ENCODE measurements at places on chromosomes 13 and 19. TPM values are rescaled to one million over a fixed set of nuclear protein-coding genes. Genes with fewer than 3 reads are reported as not detected.

SGCG gene
- 4.6 TPM for total RNA-seq

- DNase-seq: no peak
- no peaks in the 10 kb centered on the region for H3K36me3 ChIP-seq
- no peak overlapping the region for H3K4me3 ChIP-seq
- H3K4me1 ChIP-seq: peaks cover 11% of the 10 kb centered on the region
- H3K27ac ChIP-seq: no peak overlapping the region
- H3K27me3 ChIP-seq: no peaks in the 10 kb centered on the region
Observed at GRCh38 chr19:44734357-44734756, 14.2 kb upstream of the BCL3 start.

DNA sequence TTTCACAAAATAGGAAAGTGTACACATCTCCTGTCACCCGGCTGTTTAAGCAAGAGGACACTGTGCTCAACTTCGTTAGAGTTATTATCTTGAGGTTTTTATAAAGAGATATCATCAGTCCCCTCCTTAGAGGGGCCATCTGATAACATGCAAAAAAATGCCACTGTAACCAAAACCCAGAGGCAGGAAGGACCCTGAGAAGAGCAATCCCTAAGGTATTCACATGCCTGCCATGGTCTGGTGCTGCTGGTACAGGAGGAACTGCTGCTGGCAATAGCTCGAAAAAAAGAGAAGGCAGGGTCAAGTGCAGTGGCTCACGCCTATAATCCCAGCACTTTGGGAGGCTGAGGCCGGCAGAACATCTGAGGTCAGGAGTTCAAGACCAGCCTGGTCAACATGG is 12.8 kb upstream of the CEACAM3 start:
- H3K4me1 ChIP-seq: peaks cover 10% of the 10 kb centered on the region
- H3K4me3 ChIP-seq: no peak overlapping the region
- H3K27ac ChIP-seq: no peak overlapping the region
- no peak for DNase-seq

IL17D gene
- 3.8 TPM for total RNA-seq

GRCh38 chr13:43924549-43925245 is 45.0 kb downstream of the LACC1 start:
- DNase-seq: no peak
- no peaks in the 10 kb centered on the region for H3K4me1 ChIP-seq
- H3K27me3 ChIP-seq: no peaks in the 10 kb centered on the region
- no peaks in the 10 kb centered on the region for H3K36me3 ChIP-seq
- no peak overlapping the region for H3K4me3 ChIP-seq

DNA sequence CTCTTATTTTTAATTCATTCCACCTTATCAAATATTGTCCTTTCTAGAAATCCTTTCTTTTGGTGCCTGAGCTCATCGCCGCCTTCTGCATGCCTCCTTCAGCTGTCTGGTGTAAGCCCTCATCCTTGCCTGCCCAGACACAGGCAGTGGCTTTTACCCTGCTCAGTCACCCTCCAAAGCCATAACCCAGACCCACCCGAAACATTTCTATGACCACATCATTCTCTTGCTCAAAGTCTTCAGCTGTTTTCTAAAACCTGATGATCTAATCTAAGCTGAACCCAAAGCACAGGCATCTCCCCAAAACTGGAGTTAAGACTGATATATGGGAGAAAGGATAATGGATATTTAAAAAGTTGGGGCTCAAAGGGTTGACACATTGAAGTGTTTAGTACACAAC is 753.7 kb upstream of the SGCG start:
- no peak overlapping the region for H3K4me3 ChIP-seq
- no peaks in the 10 kb centered on the region for H3K27me3 ChIP-seq
- H3K36me3 ChIP-seq: no peaks in the 10 kb centered on the region
- no peaks in the 10 kb centered on the region for H3K4me1 ChIP-seq
- H3K27ac ChIP-seq: no peak overlapping the region

GRCh38 chr13:41813426-41813825 is 147.5 kb downstream of the VWA8 start:
- no peak overlapping the region for H3K27ac ChIP-seq
- H3K27me3 ChIP-seq: no peaks in the 10 kb centered on the region
- no peak for DNase-seq
- H3K4me1 ChIP-seq: peaks cover 5% of the 10 kb centered on the region

- no peaks in the 10 kb centered on the region for H3K4me1 ChIP-seq
- no peaks in the 10 kb centered on the region for H3K36me3 ChIP-seq
- H3K4me3 ChIP-seq: no peak overlapping the region
- no peak for DNase-seq
- H3K27me3 ChIP-seq: no peaks in the 10 kb centered on the region
Observed at GRCh38 chr13:58025821-58026220, 394.3 kb downstream of the PCDH17 start.

ZNF285 gene
- 2.0 TPM for total RNA-seq

GRCh38 chr13:74158028-74158427 is 23.8 kb upstream of the KLF12 start:
- no peaks in the 10 kb centered on the region for H3K27me3 ChIP-seq
- no peaks in the 10 kb centered on the region for H3K4me1 ChIP-seq
- H3K4me3 ChIP-seq: no peak overlapping the region
- H3K36me3 ChIP-seq: no peaks in the 10 kb centered on the region

- no peaks in the 10 kb centered on the region for H3K4me1 ChIP-seq
- H3K27me3 ChIP-seq: no peaks in the 10 kb centered on the region
Observed at GRCh38 chr13:98350746-98351330, 173.8 kb upstream of the RNF113B start.

DLEU7 gene
- 1.6 TPM for total RNA-seq

- H3K4me1 ChIP-seq: no peaks in the 10 kb centered on the region
- H3K27me3 ChIP-seq: no peaks in the 10 kb centered on the region
- H3K27ac ChIP-seq: no peak overlapping the region
- no peaks in the 10 kb centered on the region for H3K36me3 ChIP-seq
- H3K4me3 ChIP-seq: no peak overlapping the region
Observed at GRCh38 chr13:102191951-102192502, 209.8 kb downstream of the FGF14 start.

DNA sequence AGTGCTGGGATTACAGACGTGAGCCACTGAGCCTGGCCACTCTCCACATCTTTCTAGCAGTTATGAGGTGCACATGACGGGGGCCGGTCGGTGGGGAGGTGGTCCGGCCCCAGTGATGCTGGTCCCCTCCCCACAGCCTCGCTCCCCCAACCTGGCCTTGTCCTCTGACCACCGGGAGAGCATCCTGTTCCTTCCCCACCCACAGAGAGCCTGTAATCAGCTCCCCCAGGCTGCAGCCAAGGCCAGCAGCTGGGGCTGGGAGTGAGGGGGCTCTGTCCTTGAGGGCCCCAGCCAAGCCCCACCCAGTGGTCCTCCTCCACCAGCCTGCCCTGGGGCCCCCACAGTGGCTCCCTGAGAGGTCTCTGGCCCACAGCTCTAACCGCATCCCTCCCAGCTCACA is 3.0 kb upstream of the INSL3 start:
- H3K27me3 ChIP-seq: no peaks in the 10 kb centered on the region
- no peak for DNase-seq
- H3K27ac ChIP-seq: no peak overlapping the region
- H3K36me3 ChIP-seq: no peaks in the 10 kb centered on the region

DMKN gene
- total RNA-seq: 79.8 TPM

CXCL17 gene
- total RNA-seq: 150 TPM

GRCh38 chr13:33394294-33394932 is 108.9 kb upstream of the STARD13 start:
- H3K27ac ChIP-seq: no peak overlapping the region
- no peaks in the 10 kb centered on the region for H3K4me1 ChIP-seq
- DNase-seq: no peak
- no peaks in the 10 kb centered on the region for H3K36me3 ChIP-seq
- no peak overlapping the region for H3K4me3 ChIP-seq
- no peaks in the 10 kb centered on the region for H3K27me3 ChIP-seq

GRCh38 chr13:47934371-47934770 is 66.7 kb downstream of the SUCLA2 start:
- H3K27me3 ChIP-seq: no peaks in the 10 kb centered on the region
- H3K36me3 ChIP-seq: no peaks in the 10 kb centered on the region
- H3K27ac ChIP-seq: no peak overlapping the region
- DNase-seq: no peak
- no peaks in the 10 kb centered on the region for H3K4me1 ChIP-seq
- H3K4me3 ChIP-seq: no peak overlapping the region

DNA sequence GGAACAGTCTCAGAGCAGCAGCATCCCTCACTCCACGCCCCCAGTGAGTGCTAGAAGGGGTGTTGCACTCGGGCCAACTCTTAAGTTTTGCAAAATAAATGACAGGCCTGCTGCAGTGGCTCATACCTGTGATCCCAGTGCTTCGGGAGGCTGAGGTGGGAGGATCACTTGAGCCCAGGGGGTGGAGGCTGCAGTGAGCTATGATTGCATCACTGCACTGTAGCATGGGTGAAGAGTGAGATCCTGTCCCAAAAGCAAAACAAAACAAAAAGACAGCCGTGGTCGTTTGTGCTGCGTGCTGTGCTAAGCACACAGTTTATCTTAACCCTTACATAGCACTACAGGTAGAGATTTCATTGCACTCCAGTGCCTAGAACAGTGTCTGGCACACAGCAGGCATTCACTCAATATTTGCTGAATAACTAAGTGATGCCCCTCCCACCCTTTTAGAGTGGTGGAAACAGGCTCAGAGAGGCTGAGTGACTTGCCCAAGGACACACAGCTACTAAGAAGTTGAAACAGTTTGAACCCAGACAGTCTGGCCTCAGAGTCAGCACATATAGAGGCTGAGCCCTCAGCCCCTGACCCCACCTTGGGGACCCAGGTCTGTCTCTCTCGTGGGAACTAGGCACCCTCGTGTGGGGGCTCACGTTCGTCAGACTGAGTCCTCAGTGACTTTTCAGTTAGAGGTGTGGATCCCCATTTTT is 18.3 kb downstream of the KCNC3 start:
- no peak for DNase-seq
- no peaks in the 10 kb centered on the region for H3K36me3 ChIP-seq
- no peak overlapping the region for H3K27ac ChIP-seq
- H3K27me3 ChIP-seq: peaks cover 51% of the 10 kb centered on the region
- no peak overlapping the region for H3K4me3 ChIP-seq

GRCh38 chr13:44578067-44578400 is 1.9 kb upstream of the TSC22D1 start:
- H3K4me3 ChIP-seq: peak overlapping the region; percentile 93
- peak overlapping the region; percentile 95 for H3K27ac ChIP-seq
- DNase-seq: no peak
- H3K4me1 ChIP-seq: peaks cover 18% of the 10 kb centered on the region
- no peaks in the 10 kb centered on the region for H3K36me3 ChIP-seq

RASIP1 gene
- total RNA-seq: 54.5 TPM

DNA sequence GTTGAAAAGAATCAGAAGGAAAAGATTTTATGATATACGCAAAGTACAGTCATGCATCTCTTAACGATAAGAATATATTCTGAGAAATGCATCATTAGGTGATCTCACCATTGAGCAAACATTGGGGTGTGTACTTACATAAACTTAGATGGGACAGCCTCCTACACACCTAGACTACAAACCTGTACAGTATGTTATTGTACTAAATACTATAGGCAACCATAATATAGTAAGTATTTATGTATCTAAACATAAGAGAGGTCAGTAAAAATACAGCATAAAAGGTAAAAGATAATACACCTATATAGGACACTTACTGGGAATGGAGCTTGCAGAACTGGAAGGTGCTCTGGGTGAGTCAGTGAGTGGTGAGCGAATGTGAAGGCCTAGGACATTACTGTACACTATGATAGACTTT is 254.6 kb downstream of the SPRY2 start:
- H3K27me3 ChIP-seq: no peaks in the 10 kb centered on the region
- DNase-seq: no peak
- H3K36me3 ChIP-seq: no peaks in the 10 kb centered on the region
- no peak overlapping the region for H3K4me3 ChIP-seq

PRTN3 gene
- total RNA-seq: not detected

DNA sequence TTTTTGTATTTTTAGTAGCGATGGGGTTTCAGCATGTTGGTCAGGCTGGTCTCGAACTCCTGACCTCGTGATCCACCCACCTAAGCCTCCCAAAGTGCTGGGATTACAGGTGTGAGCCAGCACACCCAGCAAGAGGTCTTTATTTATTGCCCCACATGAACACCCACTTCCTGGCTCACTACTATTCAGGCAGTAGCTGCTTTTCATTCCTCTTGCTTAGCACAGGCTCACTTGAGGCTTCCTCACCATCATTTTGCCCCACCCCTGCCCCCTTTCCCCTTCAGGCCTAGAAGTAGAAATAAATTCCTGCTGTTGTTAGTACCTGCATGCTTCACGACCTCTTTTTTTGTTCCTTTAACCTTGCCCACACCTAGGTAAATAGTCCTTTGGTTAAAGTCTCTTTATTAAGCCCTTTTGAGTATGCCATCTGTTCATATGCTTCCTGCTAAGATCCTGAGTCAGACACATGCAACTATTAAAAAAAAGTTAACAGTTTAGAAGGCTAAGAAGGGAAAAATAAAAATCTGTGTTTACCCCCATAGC is 33.5 kb upstream of the ITM2B start:
- no peak for DNase-seq
- H3K27me3 ChIP-seq: no peaks in the 10 kb centered on the region
- H3K4me3 ChIP-seq: no peak overlapping the region

DNA sequence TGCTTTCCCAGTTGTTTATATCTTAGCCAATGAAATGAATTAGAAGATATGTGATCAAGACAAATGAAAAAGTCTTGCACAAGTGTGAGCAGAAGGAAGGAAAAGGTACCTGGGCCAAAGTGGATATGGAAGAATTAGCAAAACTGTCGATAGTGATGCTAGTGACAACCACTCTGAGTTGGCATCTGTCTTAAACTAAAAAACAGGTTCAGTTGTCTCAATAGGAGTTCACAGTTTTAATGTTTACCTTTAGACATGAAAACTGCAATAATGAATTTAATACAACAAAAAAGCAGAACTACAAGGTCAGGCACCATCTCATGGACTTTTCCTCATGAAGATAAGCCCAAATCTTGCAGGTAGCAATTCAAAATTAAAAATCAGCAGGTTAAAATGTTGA is 688.5 kb downstream of the EFNB2 start:
- H3K36me3 ChIP-seq: no peaks in the 10 kb centered on the region
- H3K4me3 ChIP-seq: no peak overlapping the region
- H3K27me3 ChIP-seq: no peaks in the 10 kb centered on the region
- no peak for DNase-seq

GRCh38 chr13:74922963-74923362 is 559.0 kb downstream of the TBC1D4 start:
- no peaks in the 10 kb centered on the region for H3K27me3 ChIP-seq
- DNase-seq: no peak
- no peak overlapping the region for H3K4me3 ChIP-seq
- H3K4me1 ChIP-seq: no peaks in the 10 kb centered on the region
- no peaks in the 10 kb centered on the region for H3K36me3 ChIP-seq

Data from upper lobe of right lung (tissue), 1 donor.